ENCODE measurements at places on chromosomes 16 and 17. TPM values are rescaled to one million over a fixed set of nuclear protein-coding genes. Genes with fewer than 3 reads are reported as not detected.

DNA sequence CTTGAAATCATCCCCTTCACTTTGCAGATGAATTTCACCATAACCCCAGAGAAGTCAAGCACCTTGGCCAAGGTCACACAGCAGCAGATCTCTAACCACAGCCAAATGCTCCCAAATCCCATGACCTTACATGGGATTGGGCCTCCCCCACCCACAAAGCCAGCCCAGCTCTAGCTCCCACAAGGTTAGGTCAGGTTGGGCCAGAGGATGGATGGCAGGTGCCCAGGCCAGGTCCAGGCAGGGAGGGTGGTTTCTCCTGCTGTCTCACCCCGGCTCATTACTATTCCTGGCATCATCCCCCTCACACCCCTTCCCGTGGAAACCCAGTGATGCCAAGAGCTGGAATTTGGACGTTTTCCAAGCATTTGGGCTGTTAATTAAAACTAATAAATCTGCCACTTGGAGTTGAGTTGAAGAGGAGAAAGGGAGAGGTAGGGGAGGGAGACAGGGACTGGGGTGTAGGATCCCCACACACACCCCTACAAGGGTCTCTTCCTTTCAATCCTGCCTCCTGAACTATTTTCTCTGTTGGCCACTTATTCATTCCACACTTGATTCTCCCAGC is 181.6 kb downstream of the TMEM132E start:
- no peak for DNase-seq

- DNase-seq: no peak
These were observed at the start of gene FAM171A2 for GRCh38 chr17:44363613-44364159. FAM171A2 (minus strand) TSS chr17:44363853; CDS start chr17:44363714, 139 bp downstream.

DNA sequence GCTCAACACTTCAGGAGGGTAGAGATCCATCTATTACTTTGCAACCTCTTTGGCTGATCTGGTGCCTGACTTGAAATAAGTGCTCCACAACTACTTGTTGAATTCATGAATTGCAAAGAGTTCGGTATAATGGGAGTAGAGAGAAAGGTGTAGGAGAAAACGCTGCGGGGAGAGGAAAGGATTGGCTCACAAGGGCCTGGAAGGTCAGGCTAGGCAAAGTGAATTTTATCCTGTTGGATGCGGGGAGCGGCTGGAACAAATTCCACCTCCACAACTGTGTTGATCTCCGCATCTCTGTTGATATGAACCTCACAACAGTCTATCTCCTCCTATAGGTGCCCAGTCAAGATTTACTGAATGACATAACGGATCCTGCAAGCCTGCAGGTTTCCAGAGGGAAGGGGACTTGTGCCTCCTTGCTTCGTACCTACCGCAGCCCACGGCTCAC is 684 bp downstream of the SLX4 start:
- DNase-seq: no peak

GRCh38 chr17:49130891-49131290 is 1.7 kb upstream of the B4GALNT2 start:
- no peak for DNase-seq

Gene TBC1D3G
- not detected for total RNA-seq

DNA sequence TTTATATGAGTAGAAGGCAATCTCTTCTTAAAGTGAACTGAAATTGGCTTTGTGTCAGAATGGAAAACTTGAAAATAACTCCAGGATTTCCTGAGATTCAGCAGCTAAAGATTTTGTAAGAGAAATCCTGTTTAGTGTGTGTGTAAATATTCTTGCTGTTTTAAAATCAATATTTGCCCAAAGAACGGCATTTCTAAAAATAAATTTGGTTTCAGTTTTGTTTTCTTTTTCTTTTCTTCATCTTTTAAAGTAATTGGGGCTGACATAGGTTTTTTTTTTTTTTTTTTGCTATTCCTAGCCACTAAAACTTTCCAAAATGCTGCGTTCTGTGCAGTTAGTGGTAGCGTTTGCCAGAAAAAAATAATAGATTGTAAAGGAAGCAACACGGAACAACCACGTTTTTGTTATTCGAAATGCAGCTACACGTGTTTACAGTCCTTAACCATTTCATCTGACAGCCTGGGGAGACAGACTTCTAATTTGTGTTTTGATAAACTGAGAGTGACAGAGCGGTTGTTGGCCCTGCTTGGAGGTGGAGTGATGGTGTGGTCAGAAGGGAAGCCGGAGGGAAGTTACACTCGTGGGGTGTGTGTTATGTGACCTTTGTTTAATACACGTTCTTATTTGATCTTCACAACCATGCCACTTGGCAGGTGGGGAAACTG is 21.6 kb upstream of the SMPD3 start:
- no peak for DNase-seq

Gene VWA3A
- total RNA-seq: 0.23 TPM

DNA sequence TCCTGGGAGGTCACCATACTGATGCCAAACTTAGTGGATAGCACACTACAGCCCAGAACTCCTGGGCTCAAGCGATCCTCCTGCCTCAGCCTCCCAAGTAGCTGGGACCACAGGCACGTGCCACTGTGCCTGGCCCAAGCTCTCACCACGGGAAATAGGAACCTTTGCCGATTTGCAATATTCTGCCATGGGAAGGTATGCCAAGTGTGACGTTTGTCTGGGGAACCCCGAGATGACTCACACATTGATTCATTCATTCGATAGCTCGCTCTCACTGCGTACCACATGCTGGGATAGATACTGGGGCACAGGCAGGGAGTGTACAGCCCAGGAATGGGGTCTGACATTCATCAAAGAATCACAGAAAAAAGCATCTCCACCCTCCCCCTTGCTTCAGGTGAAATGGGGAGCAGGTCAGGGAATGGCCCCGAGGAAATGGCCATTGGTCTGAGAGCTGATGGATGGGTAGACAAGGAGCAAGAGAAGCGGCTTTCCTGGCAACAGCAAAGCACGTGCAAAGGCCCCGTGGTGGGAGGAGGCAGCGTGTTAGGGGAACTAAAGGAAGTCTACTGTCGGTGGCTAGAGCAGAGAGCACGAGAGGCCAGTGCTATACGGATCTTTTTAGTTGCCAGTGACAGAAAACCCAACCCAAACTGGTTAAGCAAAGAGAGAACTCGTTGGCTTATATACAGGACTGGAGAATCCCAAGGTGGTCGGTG is 44.1 kb downstream of the DNAH17 start:
- no peak for DNase-seq

DNA sequence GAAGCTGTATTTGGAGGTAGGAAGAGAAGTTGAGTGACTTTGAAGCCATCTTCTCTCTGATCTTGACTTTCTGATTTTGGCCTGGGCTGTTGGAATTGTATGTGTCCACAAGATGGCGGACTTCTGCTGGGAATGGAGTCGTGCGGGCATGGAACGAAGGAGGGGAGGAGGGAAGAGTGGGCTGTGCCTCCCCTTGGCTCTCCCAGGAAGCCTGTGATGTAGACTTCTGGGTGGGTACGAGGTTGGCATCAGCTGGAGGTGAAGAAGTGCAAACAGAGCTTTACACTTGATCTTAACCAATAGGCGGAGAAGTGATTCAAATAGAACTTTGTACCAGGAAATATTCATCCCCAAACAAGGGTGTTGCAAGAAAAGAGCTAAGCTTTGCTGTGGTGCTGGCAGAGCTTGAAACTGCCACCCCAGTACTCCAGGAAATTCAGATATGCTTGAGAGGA is 7.4 kb upstream of the TMEM220 start:
- DNase-seq: peak; percentile 41

DNA sequence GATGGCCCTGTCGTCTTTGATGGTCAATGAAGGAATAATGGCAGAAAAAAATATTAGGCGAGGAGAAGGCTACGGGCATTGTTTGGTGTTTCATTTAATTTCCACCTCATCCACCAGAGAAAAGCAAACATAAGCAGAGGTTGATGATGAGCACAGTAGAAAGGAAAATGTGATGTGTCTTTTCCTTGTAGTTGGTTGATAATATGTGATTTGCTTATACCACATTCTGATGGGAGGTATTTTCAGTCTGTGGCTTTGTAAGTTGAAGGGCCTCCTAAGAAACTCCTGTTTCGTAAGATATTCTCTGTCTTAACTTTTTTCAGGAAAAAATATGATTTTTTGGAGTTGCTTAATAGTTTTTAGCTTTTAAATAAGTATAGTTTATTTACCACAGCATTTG is 215.7 kb downstream of the PRKCA start:
- DNase-seq: no peak

Gene EFCAB5
- 0.18 TPM for total RNA-seq

Gene CDH1
- total RNA-seq: 14.9 TPM

DNA sequence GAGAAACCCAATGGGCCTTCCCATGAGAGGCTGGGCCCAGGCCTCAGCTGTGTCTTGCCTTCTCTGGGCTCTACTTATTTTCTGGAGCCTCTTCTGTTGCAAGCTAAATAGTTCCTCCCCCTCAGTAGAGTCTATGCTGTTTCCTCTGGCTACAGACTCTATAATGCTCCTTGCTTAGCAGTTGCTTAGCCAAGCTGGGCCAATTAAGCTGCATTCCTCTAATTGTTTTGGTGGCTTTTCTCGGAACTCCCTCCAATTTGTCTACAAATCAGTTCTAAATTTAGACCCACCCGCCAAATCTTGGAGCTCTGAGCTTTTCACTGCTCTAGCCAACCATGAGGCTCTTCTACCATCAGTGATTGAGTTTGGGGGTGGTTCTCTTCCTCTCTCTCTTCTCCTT is 302.7 kb upstream of the ASIC2 start:
- no peak for DNase-seq

- no peak for DNase-seq
These were observed 55.2 kb upstream of the FOXF1 start for GRCh38 chr16:86455116-86455515.

Gene FOXF1
- total RNA-seq: not detected

- DNase-seq: peak; percentile 29
These were observed 13.9 kb upstream of the KIFC3 start for GRCh38 chr16:57815987-57816745.

Gene TENT4B
- 27.9 TPM for total RNA-seq

- peak; percentile 38 for DNase-seq
These were observed 199.1 kb upstream of the GSE1 start for GRCh38 chr16:85413691-85414663.

DNA sequence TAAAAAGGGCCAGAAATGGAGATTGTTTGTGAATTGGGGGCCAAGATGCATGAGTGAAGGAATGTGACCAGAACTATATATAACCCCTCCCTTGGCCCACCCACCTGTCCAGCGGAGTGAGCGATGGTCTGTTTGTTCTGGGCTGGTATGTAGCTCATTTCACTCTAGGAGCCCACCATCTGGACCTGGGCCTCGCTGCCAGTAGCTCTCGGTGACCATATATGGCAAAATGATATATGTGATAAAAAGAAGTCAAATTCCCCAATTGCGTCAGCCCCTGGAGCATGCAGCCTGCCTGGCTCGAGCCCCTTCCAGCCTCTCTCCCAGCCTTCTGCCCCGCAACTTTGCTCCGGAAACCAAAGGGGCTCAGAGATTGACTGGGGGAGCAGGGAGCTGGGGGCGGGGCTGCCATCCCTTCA is 47.3 kb downstream of the CCDC42 start:
- DNase-seq: no peak

DNA sequence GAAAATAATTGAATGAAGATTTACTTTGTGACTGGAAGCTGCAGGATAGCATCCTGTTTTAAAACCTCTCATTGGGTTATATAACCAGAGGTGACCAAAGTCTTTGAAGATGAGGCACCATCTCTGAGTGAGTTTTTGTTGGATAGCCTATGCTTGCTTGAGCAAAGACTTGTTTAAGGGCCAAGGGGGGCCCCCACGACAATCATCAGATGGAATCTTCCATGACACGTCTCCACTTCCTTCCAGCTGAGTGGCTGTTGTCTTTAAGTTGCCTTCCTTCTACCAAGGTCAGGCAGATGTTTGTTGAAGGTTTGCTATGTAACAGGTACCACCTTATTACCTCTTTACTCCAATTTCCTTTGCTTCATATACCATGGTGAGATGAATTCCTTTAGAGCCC is 188.8 kb downstream of the PRKCA start:
- no peak for DNase-seq

Gene E4F1
- total RNA-seq: 22.5 TPM

DNA sequence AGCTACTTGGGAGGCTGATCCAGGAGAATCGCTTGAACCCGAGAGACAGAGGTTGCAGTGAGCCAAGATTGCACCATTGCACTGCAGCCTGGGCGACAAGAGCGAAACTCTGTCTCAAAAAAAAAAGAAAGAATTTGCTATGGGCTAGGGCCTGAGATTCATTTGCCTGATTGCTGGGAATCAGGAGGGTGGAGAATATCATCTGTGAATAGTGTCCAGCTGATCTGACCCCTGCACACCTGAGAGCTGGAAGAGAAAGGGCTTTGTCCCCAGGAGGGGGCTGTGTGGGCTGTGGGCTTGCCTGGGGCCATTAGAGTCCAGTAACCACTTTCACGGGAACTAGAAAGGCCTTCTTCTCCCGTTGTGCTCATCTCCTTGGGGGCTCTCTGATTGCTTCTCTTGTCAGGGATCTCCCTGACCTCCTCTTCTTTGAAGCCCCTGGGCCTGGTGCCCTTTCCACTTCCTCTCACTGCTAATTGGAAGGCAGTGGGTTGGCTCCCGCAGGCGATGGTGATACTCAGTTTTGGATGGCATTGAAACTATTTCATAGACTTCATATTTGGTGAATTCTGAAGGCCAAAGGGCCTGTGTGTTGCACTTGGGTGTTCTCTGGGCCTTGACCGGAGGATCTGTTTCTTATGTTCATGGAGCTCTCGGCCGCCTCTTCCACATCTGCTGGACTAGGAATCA is 66.1 kb upstream of the NFAT5 start:
- DNase-seq: peak; percentile 34

GRCh38 chr16:68448360-68448970 is at the start of gene SMPD3:
SMPD3 (minus strand) TSS chr16:68448508; CDS start chr16:68372181, 76,327 bp downstream.
- DNase-seq: peak; percentile 98

Gene KRT28
- total RNA-seq: not detected

DNA sequence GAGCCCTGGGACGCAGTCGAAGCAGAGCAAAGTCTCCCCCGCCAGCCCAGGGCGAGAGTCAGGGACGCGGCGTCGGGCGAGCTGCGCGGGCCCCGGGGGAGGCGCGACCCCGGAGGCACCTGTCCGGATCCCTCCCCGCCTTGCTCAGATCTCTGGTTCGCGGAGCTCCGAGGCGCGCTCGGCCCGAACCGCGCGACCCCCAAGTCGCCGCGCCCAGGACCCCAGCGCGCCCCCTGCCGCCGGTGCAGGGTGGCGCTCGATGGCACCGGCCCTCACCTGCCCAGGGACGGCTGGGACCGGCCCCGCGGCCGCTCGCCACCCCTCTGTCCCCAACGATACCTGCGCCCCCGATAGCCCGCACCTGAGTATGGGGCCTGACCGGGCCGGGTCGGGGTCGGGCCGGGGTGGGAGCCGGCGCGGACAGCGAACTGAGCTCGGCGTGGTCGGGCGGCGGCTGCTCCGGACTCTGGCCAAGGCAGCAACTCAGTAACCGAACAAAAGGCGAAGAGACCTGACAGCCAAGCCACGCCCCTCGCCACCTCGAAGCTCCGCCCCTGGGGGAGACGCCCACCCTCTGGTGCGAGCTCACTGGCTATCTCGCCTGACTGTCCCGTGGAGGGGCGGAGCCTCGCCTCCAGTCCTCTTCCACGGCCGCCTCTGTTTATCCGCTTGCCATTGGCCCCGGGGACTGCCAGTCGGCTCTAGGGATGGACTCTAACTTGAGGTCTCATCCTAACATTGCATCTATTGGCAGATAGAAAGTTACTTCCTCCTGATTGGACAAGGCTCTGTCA is at the start of gene JUP:
JUP (minus strand) TSS at position 485 of the 794 bp plus-strand sequence. CDS start 14,857 bp downstream, outside the sequence.
- peak; percentile 85 for DNase-seq
